Panc1 (cell line): ENCODE measurements at places on chromosomes 3 and 15. TPM values are rescaled to one million over a fixed set of nuclear protein-coding genes. Genes with fewer than 3 reads are reported as not detected.

DNA sequence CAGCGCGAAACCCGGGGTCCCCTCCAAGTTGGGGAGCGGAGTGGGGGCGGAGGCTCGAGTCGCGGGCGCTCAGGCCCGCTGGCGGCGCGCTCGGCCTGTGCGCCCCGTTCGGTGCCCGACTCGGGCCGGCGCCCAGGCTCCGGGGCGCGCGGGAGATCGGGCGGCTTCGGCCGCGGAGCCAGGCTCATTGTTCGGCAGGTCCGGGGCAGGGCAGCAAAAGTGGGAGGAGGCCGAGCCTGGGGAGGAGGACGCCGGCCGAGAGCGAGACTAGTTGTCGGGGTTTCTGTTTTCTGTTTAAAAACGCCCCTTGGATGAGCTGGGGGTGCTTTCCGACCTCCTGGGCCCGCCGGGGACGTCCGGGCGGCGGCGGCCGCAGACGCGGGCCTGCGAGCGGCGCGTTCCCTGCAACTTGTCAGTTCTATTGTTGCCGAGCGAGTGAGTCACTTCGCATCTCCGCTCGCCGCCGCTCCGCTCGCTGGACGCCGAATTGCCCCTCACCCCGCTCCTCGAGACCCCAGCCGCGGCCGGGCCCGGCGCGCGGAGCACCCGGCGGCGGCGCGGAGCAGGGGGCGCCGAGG, 676 bp downstream of the TCF12 start:
- no peak for DNase-seq

DNA sequence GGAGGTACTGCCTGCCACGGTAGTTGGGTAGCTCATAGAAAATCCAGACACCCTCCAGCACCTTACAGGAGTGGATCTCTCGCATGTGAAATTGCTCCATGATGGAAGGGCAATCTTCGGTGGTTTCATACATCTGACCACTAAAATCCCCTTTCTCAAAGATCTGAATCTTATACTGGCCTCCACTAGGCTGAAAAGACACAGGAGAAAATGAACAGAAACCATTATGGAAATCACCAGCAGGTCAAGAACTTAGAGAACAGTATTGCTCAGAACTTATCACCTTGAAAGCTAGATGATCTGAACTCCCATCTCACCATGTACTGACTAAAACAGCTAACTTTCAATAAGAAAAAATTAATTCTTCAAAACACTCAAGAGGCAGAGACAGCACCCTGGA, 5.4 kb downstream of the CRYGS start:
- DNase-seq = no peak

- no peak for DNase-seq
Observed at GRCh38 chr3:172159962-172160538, 120.7 kb downstream of the FNDC3B start.

- DNase-seq = no peak
Observed at GRCh38 chr3:141065258-141065657, 14.1 kb downstream of the SPSB4 start.

DNA sequence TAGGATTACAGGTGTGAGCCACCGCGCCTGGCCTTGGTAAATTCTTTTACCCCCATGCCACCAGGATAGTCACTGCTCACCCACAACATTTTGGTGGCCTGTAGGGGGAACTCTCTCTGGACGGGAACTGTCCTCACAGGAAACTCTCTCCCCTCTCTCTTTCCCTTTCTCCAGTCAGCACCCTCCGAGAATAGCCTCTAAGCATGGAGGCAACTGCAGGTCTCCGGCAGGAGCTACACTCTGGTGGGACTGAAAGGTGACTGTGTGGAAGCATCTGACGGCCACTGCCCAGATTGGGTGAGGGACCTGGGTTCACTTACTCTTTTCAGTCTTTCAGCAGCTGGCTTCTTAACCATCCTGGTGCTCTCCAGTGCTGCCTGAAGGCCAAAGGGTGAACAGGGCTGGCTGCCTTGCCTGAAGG, 21.3 kb downstream of the TRANK1 start:
- no peak for DNase-seq

- DNase-seq = no peak
Observed at GRCh38 chr3:143998266-143998665, 26.6 kb downstream of the DIPK2A start.

DNA sequence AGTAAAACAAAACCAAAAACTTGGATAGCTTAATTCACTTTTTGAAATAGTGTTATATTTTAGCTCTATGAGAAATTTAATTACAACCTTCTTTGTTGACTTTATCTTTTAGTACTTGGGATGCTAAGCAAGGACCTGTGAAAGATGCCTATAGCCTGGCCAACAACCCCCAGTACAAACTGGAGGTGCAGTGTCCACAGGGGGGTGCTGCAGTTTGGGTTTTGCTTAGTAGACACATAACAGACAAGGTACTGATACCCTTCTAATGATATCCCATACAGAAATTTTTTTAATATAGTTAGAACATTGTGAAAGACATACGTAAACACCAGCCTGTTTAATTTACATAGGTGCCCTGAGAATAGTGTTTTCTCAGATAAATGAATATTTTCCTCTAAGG, 35.3 kb downstream of the CAPN7 start:
- no peak for DNase-seq

DNA sequence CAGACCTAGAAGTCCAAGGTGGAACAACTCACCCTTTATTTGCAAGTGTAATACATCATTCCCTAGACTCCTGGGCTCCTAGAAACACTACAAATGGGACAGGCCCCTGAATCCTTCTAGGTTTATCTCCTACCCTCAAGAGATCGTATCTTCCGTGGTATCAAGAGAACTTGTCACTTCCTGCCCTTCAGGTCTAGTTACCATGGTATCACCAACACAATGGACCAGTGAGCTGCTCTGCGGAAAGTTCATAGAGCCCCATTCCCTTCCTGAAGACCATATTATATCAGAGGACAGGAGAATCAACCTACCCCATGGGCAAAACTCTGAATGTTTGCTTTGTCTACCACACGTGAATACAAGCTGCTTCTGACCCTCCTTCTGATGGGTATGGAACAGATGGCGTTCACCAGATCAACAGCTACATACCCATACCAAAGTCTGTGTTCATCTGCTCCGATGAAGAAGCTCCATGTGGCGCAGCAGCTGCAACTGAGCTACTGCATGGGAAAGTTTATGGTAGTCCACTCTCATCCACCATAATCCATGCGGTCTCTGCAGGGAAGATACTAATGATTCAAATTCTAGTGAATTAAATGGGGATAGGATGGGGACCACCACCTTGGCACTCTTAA, 84.6 kb upstream of the KLF13 start:
- no peak for DNase-seq

DNA sequence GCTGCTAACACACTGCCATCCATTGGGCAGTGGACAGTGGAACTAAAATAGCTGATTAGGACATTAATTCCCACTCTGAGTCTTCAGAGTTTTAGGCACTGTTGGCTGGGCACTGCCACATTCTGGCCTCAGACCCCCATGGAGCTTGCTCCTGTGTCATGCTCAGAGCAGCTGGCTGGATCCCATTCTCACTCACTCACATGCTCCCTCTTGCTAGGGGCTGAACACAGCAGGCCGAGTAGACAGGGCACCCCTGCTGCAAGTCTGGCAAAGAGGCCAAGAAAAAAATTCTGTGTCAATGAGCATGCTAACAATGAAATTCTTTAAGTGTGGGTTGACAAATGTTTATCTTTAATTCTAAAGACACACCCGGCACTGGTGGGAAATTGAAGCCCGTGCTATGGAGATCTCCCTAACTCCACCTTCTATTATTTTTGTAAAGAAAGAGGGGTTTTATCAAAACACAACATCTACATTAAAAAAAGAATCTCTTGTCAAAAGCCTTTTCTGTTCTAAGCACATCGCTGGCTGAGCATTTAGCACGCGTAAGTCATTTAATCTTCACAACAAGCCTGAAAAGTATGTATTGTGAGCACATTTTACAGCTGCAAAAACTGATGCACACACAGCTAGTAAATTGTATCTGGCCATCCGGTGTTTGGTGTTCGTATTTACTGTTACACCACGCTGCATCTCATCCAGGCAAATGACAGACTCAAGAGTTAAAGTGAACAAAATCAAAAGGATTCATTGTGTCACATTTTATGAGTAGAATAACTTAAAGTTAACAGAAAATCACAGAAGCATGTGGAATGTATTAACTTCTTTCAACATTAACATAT, 362.1 kb downstream of the PLOD2 start:
- no peak for DNase-seq

EFCC1 gene
- 0.15 TPM for total RNA-seq

RBM5 gene
- 86.6 TPM for total RNA-seq
